Astrocyte (in vitro differentiated cells and primary cell): ENCODE measurements at places on chromosomes 13 and 19.
A peak's percentile ranks its signal among the peaks of the same experiment; 100 is the strongest.

- DNase-seq = no peak
Measured at GRCh38 chr13:60412909-60413616, 16.0 kb downstream of the TDRD3 start.

- DNase-seq = peak; percentile 58
Measured at GRCh38 chr19:14118165-14119051, 846 bp upstream of the PRKACA start.

- no peak for DNase-seq
Measured at GRCh38 chr13:69418319-69418718, 689.3 kb upstream of the ATXN8OS start.

DNA sequence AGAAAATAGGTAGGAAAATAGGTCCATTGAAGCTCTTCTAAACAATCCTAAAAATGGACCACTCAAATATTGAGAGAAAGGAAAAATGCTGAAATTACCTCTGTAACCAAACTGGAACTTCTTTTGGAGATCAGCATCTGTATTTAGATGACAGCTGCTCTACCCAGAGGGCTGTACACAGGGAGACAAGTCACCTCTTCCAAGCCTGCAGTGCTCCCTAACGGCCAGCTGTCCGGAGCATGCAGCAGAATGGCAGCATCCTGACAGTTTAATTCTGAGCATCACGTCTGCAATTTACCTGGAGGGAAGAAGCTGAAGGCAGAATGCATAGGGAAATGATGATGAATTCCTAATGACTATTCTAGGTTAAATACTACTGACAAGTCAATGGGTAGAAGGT is 62.8 kb upstream of the DIAPH3 start:
- peak; percentile 2 for DNase-seq

- no peak for DNase-seq
Measured at GRCh38 chr13:113526466-113527220, 36.1 kb upstream of the DCUN1D2 start.

- peak; percentile 58 for DNase-seq
Measured at GRCh38 chr13:29884671-29885430, 34.4 kb upstream of the UBL3 start.

- no peak for DNase-seq
Measured at GRCh38 chr13:98506322-98506721, 70.6 kb downstream of the STK24 start.

GRCh38 chr19:46079576-46079975 is 38.8 kb upstream of the IGFL4 start:
- no peak for DNase-seq

DNA sequence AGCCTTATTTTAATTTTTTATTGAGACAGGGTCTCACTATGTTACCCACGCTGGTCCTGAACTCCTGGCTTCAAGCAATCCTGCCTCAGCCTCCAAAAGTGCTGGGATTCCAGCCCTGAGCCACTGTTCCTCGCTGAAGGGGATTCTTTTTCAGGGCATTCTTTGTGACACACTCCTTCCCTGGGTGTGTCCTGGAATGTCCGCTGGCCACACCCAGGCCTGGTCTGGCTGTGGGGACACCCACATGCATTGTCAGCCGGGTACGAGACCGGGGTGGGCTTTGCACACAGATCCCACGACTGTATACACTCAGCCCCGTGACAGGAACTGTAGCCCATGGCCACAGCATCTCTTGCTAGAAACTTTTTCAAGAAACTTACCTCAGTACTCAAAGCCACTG is 34.4 kb upstream of the GATAD2A start:
- no peak for DNase-seq

DNA sequence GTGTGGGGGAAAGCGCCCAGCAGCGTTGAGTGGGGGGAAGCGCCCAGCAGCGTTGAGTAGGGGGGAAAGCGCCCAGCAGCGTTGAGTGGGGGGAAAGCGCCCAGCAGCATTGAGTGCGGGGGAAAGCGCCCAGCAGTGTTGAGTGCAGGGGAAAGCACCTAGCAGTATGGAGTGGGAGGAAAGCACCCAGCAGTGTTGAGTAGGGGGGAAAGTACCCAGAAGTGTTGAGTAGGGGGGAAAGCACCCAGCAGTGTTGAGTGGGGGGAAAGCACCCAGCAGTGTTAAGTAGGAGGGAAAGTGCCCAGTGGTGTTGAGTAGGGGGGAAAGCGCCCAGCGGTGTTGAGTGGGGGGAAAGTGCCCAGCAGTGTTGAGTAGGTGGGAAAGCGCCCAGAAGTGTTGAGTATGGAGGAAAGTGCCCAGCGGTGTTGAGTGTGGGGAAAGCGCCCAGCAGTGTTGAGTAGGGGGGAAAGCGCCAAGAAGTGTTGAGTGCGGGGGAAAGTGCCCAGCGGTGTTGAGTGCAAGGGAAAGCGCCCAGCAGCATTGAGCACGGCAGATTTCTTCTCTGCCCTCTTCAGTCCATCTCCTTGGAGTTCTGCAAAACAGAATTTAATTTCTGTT is 138.4 kb downstream of the ATP11A start:
- no peak for DNase-seq

DNA sequence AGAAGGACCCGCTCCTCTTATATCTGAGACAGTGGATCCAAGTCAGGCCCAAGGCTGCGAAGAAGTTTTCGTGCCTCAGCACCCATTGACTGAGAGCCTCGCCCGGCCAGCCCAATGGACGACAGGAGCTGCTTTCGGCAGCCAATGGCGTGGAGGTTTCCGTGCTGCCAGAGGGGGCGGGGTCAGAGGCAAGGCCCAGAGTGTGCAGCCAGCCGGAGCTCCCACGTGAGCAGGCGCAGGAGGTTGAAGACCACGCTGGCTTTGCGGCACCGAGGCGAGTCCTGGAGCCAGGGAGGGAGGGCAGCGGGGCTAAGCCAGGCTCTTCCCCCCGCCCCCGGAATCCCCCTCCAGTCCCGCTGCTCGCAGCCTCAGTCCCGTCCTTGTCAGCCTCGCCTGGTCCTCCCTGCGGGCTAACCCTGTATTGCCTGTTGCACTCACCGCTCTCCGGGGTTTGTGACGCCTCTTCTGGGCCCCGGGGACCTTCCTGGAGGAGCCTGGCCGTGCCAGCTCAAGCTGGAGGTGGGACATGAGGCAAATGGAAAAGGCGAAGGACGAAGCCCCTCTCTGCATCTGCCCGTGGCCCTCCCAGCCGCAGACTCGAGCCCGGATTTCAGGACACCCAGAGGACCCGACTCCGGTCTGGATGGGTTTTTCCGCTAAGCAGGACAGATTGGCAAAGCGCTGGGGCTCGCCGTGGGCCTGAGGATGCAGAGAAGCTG is 1.5 kb downstream of the IFNL4 start:
- DNase-seq = no peak

- no peak for DNase-seq
Measured at GRCh38 chr19:10935371-10936059, 6.9 kb downstream of the TIMM29 start.

GRCh38 chr19:45407091-45407375 is 589 bp downstream of the POLR1G start:
- no peak for DNase-seq

- no peak for DNase-seq
Measured at GRCh38 chr19:50569938-50570540, 1.8 kb upstream of the LRRC4B start.

GRCh38 chr13:36130193-36130551 is 1.0 kb downstream of the DCLK1 start:
- no peak for DNase-seq
